Calu3 (cell line): ENCODE measurements at places on chromosomes 4 and X.

GRCh38 chrX:133461231-133461630 lies 45.9 kb upstream of the GPC4 start:
- no peak for DNase-seq

- no peak for DNase-seq
Observed at GRCh38 chr4:3655963-3656362, 110.2 kb upstream of the ADRA2C start.

GRCh38 chrX:114591121-114591520 lies 7.2 kb downstream of the HTR2C start:
- no peak for DNase-seq

DNA sequence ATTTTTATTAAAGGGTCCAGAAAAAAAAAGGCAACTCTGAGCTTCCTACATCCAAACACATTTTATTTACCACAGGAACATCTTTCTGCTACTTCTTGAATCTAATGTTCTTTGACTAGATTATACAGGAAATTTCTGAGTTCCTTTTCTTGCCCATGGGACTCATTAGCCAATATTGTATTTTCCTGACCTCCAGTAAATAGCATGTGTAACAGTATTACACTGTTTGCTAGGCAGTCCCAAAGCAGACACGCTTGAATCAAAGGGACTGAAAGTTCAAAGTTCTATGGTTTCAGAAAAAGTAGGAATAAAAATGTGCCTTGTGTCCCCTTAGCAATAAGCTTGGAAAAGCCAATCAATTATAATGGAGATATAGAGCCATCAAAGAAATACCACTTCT lies 57.4 kb downstream of the MOSPD2 start:
- DNase-seq: no peak

GRCh38 chr4:56160636-56161035 lies 211.9 kb downstream of the CEP135 start:
- DNase-seq: no peak

DNA sequence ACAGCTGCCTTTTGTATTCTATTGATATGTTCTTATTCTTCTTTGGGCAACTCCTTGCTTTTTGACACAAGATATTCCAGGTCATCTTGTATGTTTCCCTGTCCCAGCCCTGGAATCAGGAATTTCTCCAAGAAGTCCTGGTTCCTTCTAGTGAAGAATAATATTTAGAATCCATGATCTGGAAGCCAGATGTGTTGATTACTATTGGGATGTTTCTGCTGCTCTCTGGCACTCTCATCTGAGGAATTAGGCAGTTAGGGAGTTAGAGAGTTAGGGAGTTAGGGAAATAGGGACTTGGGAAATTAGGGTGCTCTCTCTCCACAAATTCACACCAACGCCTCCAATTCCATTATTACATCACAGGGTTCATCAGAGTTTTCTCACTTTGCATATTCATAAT lies 191.2 kb downstream of the ZNF330 start:
- no peak for DNase-seq

- DNase-seq: peak; percentile 12
Observed at GRCh38 chrX:148632444-148632843, 132.0 kb downstream of the AFF2 start.

DNA sequence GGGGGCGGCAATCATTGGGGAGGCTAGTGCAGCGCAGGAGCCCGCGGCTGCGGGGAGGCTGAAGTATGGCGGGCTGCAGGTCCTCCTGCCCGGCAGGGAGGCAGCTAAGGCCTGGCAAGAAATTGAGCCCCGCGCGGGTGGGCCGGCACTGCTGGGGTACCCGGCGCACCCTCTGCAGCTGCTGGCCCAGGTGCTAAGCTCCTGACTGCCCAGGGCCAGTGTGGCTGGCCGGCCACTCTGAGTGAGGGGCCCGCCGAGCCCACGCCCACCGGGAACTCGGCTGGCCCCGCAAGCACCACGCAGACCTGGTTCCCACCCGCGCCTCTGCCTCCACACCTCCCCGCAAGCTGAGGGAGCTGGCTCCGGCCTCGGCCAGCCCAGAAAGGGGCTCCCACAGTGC lies 94.9 kb downstream of the SLC39A8 start:
- DNase-seq: no peak

DNA sequence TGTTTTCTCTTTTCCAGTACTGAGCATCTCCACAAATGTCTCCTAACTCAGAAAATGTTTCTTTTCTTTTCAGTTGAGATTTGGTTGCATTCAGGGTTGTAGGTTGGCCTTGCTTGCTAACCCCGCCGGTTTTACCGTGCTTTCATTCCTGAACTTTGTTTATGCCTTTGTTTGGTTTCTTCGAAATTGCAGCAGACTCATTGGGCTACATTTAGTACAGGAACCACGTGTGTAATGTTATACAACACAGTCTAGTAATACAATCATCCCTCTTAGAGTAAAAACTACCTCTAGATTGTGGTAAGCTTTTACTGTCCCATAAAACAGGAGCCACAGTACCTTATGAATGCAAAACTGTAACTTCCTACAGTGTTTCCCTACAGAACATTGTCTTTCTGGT lies 57.9 kb downstream of the CCKAR start:
- no peak for DNase-seq

DNA sequence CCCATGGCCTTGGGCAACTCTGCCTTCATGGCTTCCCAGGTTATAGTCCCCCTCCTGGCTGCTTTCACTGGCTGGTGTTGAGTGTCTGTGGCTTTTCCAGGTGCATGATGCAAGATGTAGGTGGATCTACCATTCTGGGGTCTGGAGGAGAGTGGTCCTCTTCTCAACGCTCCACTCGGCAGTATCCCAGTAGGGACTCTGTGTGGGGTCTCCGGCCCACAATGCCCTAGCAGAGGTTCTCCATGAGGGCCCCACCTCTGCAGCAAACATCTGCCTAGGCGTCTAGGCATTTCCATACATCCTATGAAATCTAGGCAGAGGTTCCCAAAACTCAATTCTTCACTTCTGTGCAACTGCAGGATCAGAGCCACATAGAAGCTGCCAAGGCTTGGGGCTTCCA lies 763.4 kb upstream of the EPHA5 start:
- no peak for DNase-seq

DNA sequence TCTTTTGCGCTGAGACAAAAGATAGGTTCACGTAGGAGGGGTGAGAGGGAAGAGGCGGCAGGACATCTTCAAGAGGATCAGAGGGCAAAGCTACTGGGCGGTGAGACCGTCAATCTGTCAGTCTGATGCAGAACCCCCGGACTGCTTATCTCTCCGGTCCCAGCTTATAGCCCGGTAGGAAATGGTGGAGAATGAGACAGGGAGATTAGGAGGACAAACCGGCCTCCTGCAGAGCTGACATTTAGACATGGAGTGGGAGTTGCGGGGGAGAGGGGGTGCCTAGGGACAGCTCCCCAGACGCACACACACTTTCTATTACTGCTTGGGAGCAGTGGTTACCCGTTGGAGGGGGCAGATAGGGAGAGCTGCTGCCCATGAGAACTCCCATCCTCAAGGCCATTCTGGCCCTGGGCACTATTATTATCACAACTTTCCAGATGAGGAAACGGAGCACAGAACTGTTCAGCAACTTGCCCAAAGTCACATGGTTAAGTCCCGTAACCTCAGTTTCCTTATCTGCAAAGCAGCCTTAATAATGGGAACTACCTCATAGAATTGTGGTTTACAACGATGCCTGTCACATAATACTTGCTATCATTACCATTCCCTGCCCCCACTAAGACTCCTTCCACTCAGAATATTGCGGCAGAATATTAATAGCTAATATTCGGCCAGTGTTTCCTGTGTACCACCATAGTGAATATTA lies 1.1 kb upstream of the HDAC6 start:
- no peak for DNase-seq
